PC-9 (cell line): ENCODE measurements at places on chromosomes 7 and 10. TPM values are rescaled to one million over a fixed set of nuclear protein-coding genes. Genes with fewer than 3 reads are reported as not detected.

PIK3AP1 gene
- total RNA-seq: 1.1 and 1.7 TPM in 2 replicates

- H3K4me3 ChIP-seq: no peak overlapping the region
- no peaks in the 10 kb centered on the region for H3K4me1 ChIP-seq
- H3K27me3 ChIP-seq: no peaks in the 10 kb centered on the region
- no peak for DNase-seq
- no peak overlapping the region for H3K27ac ChIP-seq
- H3K36me3 ChIP-seq: 0 out of 2 replicates have a peak, but pooled peaks cover 4% of the 10 kb centered on the region
Observed at GRCh38 chr7:5437987-5438386, 14.4 kb upstream of the TNRC18 start.

NKX1-2 gene
- 1.6 and 2.9 TPM in 2 replicates for total RNA-seq

DNA sequence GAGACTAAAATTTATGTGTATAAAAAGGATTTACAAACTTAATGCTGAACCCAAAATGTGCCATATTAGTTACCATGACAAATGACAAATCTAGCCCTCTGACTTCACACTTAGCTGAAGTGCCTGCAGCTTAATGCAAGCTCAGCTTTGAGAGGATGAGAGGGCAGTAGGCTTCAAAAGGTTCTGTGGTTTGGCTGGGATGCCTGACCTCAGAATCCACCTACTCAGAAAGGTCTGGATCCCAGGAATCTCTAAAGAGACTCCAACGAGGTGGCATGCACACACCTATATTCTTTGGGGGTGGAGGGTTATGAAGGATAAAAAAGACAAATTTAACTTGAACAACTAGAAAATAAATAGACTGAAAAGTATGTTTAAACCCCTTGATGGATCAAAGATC is 213.4 kb downstream of the TAX1BP1 start:
- no peak overlapping the region for H3K27ac ChIP-seq
- DNase-seq: no peak
- no peak overlapping the region for H3K4me3 ChIP-seq
- H3K36me3 ChIP-seq: no peaks in the 10 kb centered on the region
- no peaks in the 10 kb centered on the region for H3K4me1 ChIP-seq
- no peaks in the 10 kb centered on the region for H3K27me3 ChIP-seq

CCNJ gene
- total RNA-seq: 2.5 TPM in 2 replicates

MGAM2 gene
- total RNA-seq: not detected in 2 replicates
